ENCODE measurements at places on chromosomes 4 and X. TPM values are rescaled to one million over a fixed set of nuclear protein-coding genes. Genes with fewer than 3 reads are reported as not detected.

DNA sequence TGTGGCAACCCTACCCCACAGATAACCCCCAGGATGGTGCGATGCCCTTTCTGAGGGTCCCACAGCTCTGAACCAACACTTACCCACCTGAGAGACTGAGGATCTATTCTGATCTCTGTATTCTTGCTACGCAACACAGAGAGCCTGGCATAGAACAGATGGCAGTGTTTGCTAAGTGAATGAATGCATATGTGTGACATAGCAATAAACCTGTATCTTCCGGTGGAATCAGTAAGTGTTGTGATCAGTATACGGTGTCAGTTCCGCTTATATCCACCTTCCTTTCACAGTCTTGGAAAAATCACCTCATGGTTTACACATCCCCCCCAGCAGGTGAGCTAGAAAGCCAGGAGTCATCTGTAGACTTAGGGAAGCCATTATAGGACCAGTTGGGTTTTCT lies 5.9 kb upstream of the HSD17B10 start:
- no peaks in the 10 kb centered on the region for H3K36me3 ChIP-seq
- H3K27me3 ChIP-seq, result no peaks in the 10 kb centered on the region
- H3K4me3 ChIP-seq, result peak overlapping the region; percentile 28

DNA sequence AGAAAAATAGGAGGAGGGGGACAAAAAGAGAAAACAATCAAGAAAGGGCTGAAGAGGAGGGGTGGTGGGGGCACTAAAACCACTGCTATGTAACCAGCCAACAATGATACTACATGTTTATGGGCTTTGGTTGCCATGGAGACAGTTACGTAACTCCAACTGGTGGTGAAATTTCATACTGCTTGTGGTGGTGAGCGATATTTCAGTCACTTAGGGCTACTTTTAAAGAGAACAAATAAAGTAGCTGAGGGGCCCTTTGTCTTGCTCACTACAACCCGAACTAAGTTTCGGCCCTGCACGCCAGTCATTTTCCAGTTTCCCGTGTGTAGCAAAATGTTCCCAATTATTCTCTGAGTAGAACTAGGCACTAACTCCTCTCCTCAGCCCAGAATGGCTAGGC lies 275.2 kb upstream of the EDA2R start:
- no peaks in the 10 kb centered on the region for H3K36me3 ChIP-seq
- H3K4me1 ChIP-seq, result peaks cover 6% of the 10 kb centered on the region

DNA sequence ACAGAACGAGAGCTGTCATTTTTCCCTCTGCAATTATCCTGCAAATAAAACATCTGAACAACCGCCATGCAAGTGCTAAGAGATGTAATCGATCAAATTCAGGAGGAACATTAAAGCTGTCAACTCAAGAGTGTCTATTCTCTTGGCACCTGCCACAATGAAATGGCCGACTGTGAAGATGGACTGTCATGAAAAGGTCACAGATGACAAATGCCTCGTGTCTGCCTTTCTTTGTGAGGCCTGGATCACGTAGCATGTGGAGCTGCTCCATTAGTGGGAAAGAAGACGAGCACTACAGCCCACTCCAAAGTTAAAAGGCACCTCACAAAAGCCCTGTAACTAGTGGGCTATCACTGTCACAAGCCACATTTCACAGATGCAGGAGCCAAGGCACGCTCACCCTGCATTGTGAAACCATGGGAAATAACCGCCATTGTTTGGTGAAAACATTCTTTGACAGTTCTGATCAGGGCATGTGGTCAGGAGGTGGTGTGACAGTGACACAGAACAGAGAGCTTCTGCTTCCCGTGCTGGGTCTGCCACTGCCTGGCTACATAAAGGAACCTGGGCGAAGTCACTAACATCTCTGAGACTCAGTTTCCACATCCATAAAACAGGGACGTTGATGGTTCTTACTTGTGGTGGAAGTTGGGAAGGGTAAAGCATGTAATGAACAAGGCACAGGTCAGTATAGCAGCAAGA lies 98.9 kb downstream of the EVC2 start:
- no peak overlapping the region for H3K4me3 ChIP-seq
- no peaks in the 10 kb centered on the region for H3K36me3 ChIP-seq
- no peak overlapping the region for H3K27ac ChIP-seq
- H3K4me1 ChIP-seq, result no peaks in the 10 kb centered on the region

GRCh38 chr4:73127839-73128453 lies 58.4 kb upstream of the COX18 start:
- no peak overlapping the region for H3K4me3 ChIP-seq
- H3K36me3 ChIP-seq, result peaks cover 31% of the 10 kb centered on the region
- H3K27ac ChIP-seq, result no peak overlapping the region
- no peaks in the 10 kb centered on the region for H3K27me3 ChIP-seq

DNA sequence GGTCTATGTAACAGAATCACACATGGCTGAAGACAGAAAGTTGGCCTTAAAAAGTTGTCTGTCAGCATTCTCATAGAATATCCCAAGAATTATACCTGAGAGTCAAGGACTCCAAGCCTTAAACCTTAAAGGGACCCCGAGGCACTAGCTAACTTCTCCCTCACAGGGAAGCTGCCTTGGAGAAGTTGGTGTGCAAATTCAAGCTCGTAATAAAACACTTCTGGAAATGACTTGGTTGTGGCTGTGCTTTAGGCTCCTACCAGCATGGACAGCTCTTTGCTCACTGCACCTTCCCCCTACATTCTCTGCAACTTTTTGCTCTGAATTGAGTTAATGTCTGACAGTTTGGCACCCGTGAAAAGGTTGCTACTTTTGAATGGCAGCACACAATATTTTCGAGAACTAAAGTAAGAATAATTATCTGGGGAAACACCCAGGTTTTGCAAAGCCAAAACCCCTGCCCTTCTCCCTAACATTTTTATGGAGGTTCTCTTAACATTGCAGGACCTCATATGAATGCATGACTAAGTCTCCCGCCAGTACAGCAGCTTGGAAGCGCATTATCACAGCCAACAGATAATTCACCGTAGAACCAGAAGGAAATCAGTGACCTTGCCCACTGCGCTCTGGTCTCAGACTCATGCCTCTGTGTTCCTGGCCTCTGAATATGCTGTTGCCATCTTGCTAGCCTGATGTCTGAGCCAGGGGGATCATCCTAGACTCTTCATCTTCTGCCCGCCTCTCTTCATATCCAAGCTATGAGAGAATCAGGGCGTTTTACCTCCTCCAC lies 91.0 kb downstream of the MGST2 start:
- H3K36me3 ChIP-seq, result no peaks in the 10 kb centered on the region
- no peak overlapping the region for H3K27ac ChIP-seq
- DNase-seq, result no peak
- H3K4me1 ChIP-seq, result peaks cover 2% of the 10 kb centered on the region

DNA sequence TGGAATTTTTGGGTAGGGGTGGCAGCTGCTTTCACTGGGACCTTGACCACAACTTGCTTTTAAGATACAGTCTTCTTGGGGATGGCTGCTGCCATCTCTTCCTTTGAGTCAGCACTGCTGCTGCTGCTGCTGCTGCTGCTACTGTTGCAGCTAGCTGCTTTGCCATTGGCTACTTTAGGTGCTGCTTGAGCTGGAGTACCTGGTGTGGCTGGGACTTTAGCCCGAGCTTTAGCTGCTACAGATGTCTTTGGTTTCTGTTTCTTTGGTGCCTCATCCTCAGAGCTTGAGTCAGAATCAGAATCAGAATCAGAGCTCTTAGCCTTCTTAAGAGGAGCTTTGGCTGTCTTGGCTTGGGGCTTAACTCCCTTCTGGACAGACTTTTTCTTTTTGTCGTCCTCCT lies 52.2 kb downstream of the FAM9B start:
- no peak for DNase-seq
- H3K36me3 ChIP-seq, result no peaks in the 10 kb centered on the region
- no peak overlapping the region for H3K27ac ChIP-seq
- no peaks in the 10 kb centered on the region for H3K4me1 ChIP-seq

- H3K4me1 ChIP-seq, result peaks cover 5% of the 10 kb centered on the region
- DNase-seq, result no peak
- H3K27me3 ChIP-seq, result no peaks in the 10 kb centered on the region
- no peaks in the 10 kb centered on the region for H3K36me3 ChIP-seq
Observed at GRCh38 chrX:77450996-77451395, 3.8 kb downstream of the FGF16 start.

GRCh38 chr4:129422277-129422676 lies 326.3 kb downstream of the C4orf33 start:
- H3K27me3 ChIP-seq, result no peaks in the 10 kb centered on the region
- H3K27ac ChIP-seq, result no peak overlapping the region
- no peaks in the 10 kb centered on the region for H3K36me3 ChIP-seq
- DNase-seq, result no peak

DNA sequence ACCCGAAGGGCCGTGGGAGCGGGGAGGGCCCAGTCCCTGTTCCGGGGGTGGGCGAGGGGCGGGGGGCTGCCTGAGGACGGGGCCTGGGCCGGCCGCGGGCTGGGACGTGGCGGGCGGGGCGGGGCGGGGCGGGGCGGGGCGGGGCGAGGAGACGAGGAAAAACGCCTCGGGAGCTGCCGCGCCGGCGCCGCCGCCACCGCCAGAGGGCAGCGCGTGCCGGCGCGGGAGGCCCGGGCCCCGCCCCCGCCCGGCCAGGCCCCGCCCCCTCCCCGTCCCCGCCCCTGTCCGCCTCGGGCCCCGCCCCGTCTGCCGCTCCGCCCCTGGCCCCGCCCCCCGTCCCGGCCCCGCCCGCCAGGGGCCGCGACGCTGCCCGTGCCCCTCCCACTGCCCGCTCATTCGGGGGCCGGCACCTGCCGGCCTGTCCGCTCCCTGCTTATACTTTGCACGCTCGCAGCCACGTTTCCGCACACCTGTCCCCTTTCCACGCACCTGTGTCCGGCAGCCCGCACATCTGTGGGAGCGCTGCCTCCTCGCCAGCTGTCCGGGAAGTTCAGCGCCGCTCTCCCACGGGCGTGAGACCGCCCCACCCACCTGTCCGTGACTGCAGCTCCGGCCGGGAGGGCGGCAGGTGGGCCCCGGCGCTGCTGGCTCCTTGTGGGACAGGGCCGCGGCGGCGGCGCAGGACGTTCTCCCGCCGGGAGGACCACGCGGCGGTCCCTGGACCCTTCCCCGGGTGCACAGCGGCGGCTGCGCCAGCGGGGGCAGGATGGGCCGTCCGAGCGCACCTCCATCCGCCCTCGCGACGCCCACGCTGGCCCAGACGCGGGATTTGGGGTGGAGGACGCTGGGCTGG lies 1.7 kb upstream of the FGFRL1 start:
- no peak for DNase-seq
- H3K27me3 ChIP-seq, result no peaks in the 10 kb centered on the region

- H3K4me3 ChIP-seq, result no peak overlapping the region
- DNase-seq, result no peak
- no peaks in the 10 kb centered on the region for H3K36me3 ChIP-seq
- no peak overlapping the region for H3K27ac ChIP-seq
- no peaks in the 10 kb centered on the region for H3K4me1 ChIP-seq
Observed at GRCh38 chr4:23368081-23368697, 521.7 kb downstream of the PPARGC1A start.

DNA sequence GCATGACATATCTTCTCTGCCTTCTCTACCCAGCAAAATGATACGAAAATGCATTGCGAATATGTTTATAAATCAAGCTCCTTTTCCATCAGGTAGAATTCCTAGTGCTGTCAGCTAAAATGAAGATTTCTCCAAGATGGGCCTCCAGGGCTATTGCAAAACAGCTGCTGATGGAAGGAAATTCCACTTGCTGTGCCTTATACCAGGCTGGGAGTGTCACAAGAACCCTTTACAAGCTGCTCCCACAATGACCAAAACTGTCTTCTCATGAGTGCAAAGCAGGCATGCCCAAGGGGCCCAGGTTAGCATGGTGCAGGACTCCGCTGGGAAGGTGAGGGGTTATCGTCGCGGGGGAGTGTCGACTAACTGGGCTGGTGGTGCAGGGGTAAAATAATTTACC lies 8.7 kb downstream of the HNRNPH2 start:
- no peaks in the 10 kb centered on the region for H3K27me3 ChIP-seq
- H3K27ac ChIP-seq, result peak overlapping the region; percentile 92
- no peaks in the 10 kb centered on the region for H3K36me3 ChIP-seq
- DNase-seq, result no peak

DNA sequence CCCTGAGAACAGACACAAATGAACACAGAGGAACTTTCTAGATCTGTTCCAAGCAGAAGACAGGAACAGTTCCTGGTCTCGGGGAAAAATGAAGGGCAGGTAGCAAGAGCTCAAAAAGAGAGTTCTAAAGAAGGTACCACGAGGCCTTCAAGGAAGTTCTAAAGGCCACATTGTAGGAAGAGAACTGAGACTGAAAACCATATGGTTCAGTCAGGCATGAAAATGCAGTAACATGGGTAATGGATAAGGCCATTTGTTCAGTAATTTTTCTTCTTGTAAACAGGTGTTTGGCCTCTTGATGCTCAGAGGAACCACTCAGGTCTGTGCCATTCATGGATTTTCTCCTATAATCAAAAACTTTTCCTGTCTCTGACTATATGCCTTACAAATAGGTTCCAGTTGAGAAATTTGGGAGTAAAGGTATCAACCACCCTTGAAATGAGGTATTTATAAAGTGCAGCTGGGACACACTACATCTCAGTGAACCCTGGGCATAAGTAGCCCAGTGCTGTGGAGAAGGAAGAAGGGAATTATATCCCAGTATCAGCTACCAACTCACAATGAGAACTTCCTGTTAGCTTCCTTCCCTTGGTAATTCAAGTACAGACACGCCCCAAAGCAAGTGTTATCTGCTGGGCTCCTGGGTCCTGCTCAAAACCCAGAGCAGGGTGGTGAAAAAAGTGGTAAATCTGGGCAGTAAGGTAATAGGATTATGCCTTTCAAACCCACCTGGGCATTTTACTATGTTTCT lies 277.9 kb downstream of the KLHL13 start:
- no peak overlapping the region for H3K27ac ChIP-seq
- DNase-seq, result no peak
- no peaks in the 10 kb centered on the region for H3K36me3 ChIP-seq
- H3K4me3 ChIP-seq, result no peak overlapping the region
- no peaks in the 10 kb centered on the region for H3K27me3 ChIP-seq
- no peaks in the 10 kb centered on the region for H3K4me1 ChIP-seq

- H3K27me3 ChIP-seq, result no peaks in the 10 kb centered on the region
- no peaks in the 10 kb centered on the region for H3K36me3 ChIP-seq
- no peak within 1 kb of the TSS for H3K27ac ChIP-seq
- no peaks in the 10 kb centered on the region for H3K4me1 ChIP-seq
- no peak within 1 kb of the TSS for H3K4me3 ChIP-seq
Observed at GRCh38 chr4:26490111-26490959, at the start of gene CCKAR. Gene CCKAR, minus strand, starts transcription at chr4:26490484. Its CDS starts 217 bp downstream, at chr4:26490267.

GRCh38 chrX:43148305-43148704 lies 370.3 kb upstream of the PPP1R2C start:
- H3K4me1 ChIP-seq, result no peaks in the 10 kb centered on the region
- DNase-seq, result no peak
- no peak overlapping the region for H3K27ac ChIP-seq
- H3K36me3 ChIP-seq, result no peaks in the 10 kb centered on the region
- H3K4me3 ChIP-seq, result no peak overlapping the region

DNA sequence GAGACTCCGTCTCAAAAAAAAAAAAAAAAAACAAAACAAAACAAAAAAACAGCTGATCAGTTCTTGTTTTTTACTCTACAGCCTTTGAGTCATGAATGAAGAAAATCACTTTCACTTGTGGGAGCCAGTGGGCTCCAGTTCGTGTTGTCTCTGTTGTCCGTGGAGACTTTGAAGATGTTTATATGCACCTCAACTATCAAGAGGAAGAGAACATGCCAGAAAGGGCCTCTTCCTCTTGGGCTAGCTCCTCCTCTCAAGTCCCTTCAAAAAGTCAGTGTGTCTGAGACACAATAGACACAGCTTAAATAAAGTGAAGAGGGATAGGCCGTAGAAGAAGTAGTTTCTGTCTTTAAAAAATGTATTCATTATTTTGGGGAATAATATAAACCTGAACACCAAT lies 182.7 kb downstream of the KDR start:
- no peaks in the 10 kb centered on the region for H3K27me3 ChIP-seq
- no peak overlapping the region for H3K27ac ChIP-seq
- no peaks in the 10 kb centered on the region for H3K36me3 ChIP-seq
- no peak for DNase-seq
- no peak overlapping the region for H3K4me3 ChIP-seq

HPGD gene
- total RNA-seq, result 134 TPM

FAM184B gene
- total RNA-seq, result not detected

CWH43 gene
- total RNA-seq, result 11.3 TPM

TMSB15A gene
- total RNA-seq, result not detected

Data from vagina (tissue), 2 donors.